ENCODE measurements at places on chromosomes 4 and X.

- no peak for DNase-seq
Observed at GRCh38 chr4:23814996-23815660, 74.7 kb downstream of the PPARGC1A start.

DNA sequence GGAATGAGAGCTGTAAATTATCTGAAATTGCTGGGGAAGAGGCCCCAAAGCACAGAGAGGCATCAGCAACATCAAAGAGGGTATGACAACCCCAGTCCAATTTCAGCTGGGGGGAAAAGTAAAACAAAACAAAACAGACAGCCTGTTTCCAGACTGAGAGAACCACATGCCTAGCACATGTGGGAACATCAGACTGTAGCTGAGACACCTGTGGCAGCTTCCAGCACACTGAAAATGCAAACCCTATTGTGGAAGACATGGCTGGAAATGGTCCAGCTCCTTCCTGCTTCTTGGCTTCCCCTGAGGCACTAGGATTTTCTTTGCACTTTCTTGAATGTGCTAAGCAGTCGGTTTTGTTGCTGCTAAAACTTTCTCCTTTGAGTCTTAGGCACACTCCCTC, 240.9 kb upstream of the STS start:
- DNase-seq: no peak

- no peak for DNase-seq
Observed at GRCh38 chr4:89312066-89312465, 4.5 kb upstream of the GPRIN3 start.

DNA sequence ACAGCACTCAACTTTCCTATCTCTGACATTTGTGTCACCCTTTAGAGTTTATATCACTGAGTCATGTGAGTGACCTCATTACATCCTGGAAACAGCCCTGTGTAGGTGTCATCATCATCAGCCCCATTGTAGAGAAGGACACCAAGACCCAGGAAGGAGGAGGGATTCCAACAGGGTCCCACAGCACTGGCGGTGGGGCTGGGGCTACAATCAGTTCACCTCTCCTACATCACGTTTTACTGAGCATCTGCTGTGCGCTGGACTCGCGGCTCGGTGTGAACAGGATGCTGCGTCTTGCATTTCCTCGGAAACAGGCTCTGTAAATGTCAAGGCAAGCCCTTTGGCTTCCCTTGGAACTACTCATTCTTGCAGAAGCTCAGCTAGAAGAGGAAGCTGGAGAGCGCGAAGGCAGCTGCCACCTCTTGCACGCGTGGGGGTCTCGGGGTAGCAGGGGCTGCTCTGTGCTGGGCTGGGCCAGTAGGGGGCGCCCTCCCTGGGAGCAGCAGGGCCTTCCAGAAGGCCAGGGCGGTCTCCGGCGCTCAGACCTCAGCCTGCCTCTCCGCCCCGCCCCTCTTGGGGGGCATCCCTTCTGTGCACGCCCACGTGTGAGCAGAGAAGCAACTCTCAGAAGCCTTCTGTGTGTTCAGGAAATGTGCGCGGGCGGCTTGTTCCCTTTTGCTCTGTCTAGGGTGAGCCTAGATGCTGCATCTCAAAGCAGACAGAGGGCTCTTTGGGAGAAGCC, 29.0 kb downstream of the REELD1 start:
- peak; percentile 65 for DNase-seq

DNA sequence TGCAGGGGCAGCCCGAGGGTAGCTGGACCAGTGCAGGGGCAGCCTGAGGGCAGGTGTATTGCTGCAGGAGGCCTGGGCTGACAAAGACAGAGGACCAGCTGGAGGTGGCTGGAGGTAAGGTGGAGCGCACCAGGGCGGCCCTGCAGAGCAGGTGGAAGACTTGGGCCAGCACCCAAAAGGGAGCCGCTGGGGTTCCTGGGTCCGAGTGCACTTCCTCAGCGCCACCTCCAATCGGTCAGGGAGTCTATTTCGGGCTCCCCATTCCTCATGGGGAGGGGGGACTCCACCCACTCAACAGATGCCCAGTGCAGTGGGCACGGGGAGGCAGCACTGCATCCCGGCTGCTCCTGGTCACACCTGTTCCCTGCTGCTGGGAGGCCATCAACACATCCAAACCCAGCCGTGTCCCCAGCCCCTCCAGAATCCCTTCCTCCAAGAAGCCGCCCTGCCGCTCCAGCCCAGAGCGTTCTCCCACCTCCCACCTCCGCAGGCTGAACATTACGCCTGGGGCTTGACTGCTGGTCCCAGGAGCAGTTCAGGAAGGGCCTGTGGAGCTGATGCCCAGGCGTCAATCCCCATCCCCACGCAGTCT, 1.5 kb downstream of the LRPAP1 start:
- DNase-seq: no peak

- no peak for DNase-seq
Observed at GRCh38 chr4:23779839-23780238, 110.0 kb downstream of the PPARGC1A start.

- DNase-seq: no peak
Observed at GRCh38 chr4:164087733-164088132, 593.2 kb downstream of the TMA16 start.

- DNase-seq: no peak
Observed at GRCh38 chr4:25807102-25807728, 55.6 kb downstream of the SEL1L3 start.

- DNase-seq: no peak
Observed at GRCh38 chr4:56686537-56687231, 5.6 kb upstream of the HOPX start.

GRCh38 chr4:125433453-125433852, 118.7 kb downstream of the FAT4 start:
- no peak for DNase-seq

DNA sequence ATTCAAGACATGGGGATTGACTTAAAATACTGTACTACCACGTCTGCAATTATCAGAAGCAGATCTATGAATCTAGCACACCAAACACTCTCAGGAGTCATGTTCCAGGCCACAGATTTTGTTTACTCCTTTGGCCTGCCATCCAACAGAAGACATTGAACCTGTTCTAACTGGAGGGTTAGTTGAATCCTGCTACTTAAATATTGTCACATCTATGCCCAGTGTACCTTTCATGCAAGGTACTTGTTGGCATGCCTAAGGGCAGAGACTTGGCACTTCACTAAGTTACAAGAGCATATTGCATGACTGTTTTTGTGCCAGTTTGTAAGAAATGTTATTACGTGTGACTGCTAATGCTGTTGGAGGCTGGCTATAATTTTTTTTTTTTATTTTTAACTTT, 126.9 kb upstream of the BCOR start:
- DNase-seq: no peak

GRCh38 chrX:24235084-24235710, 78.7 kb downstream of the SUPT20HL2 start:
- DNase-seq: no peak

DNA sequence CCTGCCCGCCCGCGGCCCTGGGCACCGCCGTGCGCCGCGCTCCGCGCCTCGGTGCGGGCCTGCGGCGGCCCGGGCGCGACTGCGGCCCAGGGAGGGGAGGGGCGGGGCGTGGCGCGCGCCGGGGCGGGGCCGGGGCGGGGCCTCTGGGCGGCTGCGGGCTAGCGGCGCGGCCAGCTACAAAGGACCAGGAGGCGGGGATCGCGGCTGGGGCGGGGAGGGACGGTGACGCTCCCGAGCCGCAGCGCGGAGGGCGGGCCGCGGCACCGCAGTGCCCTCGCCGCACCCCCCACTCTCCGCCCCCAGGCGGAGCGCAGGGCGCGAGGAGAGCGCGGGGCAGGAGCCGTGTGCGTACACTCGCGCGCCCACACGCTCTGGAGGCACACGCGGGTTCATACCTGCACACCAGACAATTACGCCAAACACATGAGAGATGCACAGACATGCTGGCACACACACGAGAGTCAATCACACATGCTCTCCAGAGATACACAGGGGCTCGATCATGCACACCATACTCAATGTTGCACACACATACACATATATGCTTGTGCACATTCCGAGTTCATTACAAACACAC, at the start of gene CRMP1:
TSS of gene CRMP1 (minus strand) at position 83 of the 577 bp plus-strand sequence. CDS start 117 bp downstream, outside the sequence.
- DNase-seq: no peak

DNA sequence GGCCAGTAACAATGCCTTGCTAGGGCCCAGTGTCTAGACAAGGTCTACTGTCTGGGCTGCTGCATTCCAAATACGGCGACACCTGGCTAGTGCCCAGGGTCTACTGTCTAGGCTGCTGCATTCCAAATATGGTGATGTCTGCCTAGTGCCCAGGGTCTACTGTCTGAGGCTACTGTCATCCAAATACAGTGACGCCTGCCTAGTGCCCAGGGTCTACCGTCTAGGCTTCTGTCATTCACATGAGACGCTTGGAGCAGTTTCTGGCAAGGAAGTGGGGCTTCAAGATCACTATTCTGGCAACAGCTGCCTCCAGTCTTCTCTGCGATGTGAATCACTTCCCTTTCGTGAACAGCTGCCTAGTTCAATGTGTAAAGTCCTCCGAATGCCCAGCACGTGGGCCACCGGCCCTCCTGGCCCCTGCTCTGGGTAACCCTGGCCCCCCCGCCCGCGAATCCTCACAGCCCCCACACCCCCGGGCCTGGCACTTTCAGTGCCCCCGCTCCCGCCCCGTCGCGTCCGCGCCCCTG, 12.7 kb downstream of the ACOX3 start:
- no peak for DNase-seq

GRCh38 chrX:107577933-107578332, 50.4 kb upstream of the PRPS1 start:
- no peak for DNase-seq

DNA sequence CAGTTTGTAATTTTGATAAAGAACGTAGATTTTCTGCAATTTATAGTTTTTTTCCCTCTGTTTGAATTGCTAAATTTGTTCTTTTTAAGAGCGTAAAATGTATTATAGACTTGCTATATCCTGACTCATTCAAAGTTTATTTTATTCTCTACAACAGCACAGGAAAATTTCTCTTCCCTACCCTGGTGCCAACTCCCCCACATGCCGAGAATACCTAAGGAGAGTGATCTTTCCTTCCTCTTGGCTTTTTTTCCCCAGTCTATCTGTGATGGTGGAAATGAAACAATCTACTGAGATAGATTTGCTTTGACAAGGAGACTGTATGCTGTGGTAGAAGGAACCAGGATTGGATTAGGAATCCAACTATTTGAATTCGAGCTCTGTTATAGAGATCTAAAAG, 271.6 kb downstream of the TLL1 start:
- no peak for DNase-seq

DNA sequence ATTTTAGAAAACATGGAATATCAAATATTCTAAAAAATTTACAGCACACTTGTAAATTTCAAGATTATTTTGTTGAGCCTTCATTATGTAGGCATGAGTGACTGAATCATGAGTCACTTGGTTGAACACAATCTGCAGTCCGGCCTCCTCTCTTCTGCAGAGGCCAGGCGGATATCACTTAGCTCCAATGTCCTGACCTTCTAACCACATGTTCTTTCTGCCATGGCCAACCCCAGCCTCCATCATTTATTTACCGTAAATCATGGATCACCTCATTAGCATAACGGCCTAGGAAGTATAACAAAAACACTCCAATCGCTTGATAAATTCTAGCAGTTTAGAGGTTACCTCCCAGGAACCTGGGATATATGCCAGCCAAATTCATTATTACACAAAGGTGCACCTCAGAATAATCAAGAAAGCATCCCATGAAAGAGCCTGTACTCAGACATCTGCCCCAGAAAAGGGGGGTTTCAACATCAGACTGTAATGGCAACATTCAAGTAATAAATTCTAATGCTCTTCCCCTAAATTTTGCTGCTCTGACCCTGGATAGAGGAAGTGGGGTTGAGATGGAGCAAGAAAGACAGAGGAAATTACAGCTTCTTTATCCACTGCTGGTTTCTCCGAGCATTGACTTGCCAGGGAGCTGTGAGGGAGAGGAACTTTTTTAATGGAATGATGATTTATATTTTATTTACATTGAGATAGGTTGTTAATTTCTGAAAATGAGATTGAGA, 2153.6 kb upstream of the AGA start:
- DNase-seq: no peak

DNA sequence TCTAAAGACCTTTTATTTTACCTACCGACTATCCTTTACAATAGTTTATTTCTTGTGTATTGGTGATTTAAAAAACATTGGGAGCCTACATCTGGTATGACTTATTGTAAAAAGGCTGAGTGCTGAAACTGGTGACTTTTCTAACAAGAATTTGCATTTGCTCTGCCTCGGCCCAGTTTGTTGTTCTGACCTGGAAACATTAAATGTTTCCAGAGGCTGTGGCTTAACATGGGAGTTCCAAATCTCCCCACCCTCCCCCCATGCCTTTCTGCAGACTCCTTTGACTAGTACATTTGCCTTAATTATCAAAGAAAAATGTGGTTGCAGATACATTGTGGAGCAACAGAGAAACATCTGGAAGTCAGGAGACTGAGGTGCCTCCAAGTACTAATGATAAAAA, 39.8 kb downstream of the SPCS3 start:
- no peak for DNase-seq

GRCh38 chr4:14241574-14241973, 614.0 kb upstream of the BOD1L1 start:
- DNase-seq: no peak

GRCh38 chrX:93932471-93933220, 258.6 kb downstream of the FAM133A start:
- no peak for DNase-seq

DNA sequence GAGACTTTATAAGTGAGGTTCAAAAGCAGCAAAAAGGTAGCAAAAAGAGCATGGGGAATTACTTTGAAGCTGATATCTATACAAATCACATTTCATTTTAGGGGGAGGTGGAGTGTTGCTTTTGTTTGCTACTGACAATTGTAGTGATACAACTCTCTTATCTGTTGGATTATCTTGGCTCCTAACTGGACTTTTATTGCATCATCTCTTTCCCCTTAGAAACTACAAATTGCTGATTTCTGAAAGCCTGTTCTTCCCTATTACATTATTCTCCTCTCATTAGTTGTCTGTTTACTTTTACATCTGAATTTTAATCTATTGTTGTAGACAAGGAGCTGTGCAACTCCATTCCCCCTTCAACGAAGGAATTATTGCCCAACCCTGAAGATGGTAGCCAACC, 75.0 kb upstream of the GNPDA2 start:
- DNase-seq: no peak

GRCh38 chrX:140088438-140088837, 123.1 kb upstream of the CXorf66 start:
- no peak for DNase-seq

- DNase-seq: no peak
Observed at GRCh38 chrX:56793521-56794320, 64.7 kb downstream of the NBDY start.

DNA sequence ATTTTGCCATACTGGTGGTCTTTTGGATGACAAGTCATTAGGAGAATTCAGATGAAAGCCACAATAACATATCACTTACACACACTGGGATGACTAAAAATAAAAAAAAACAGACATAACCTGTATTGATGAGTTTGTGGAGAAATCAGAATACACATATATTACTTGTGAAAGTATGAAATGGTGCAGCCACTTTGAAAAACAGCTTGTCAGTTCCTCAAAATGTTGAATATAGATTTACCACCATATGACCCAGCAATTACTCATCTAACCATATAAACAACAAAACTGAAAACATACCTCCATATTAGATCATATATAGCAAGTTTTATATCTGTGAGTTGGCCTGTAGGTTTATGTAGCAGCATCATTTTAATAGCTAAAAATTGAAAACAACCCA, 608.7 kb downstream of the TLL1 start:
- DNase-seq: no peak
